ENCODE measurements at places on chromosomes 3 and 15. TPM values are rescaled to one million over a fixed set of nuclear protein-coding genes. Genes with fewer than 3 reads are reported as not detected.

- DNase-seq: no peak
Measured at GRCh38 chr3:192914848-192915247, 2.8 kb downstream of the MB21D2 start.

DNA sequence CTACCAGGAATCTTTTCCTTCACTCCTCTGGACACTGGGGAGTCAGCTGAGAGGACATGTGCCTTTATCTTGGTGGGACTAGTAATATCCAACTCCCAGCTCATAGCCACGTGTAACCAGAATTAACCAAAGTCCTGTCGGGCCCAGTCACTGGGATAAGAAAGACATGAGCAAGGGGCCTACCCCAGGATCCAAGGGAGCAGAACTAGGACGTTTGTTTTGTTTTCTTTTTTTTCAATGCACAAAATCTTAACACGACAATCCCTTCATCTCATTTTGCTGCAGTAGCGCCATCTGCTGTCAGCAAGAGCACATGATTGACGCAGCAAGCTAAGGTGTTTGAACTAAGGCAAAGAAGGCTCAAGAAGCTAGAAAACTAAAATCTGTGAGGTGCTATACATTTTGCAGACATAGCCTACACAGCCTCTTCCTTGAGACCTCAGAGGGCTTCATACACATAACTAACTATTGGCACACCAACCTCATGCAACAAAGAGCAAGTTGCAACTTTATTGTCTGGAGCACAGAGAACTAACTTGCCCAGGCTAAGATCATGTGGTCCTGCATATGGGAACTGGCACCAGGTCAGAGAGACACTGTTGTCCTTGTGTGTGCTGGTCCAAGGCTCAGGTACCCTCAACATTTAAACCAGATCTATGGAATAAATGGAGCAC, 43.6 kb downstream of the RLBP1 start:
- DNase-seq: peak; percentile 77

GRCh38 chr3:36652104-36652503, 112.2 kb downstream of the DCLK3 start:
- no peak for DNase-seq

DNA sequence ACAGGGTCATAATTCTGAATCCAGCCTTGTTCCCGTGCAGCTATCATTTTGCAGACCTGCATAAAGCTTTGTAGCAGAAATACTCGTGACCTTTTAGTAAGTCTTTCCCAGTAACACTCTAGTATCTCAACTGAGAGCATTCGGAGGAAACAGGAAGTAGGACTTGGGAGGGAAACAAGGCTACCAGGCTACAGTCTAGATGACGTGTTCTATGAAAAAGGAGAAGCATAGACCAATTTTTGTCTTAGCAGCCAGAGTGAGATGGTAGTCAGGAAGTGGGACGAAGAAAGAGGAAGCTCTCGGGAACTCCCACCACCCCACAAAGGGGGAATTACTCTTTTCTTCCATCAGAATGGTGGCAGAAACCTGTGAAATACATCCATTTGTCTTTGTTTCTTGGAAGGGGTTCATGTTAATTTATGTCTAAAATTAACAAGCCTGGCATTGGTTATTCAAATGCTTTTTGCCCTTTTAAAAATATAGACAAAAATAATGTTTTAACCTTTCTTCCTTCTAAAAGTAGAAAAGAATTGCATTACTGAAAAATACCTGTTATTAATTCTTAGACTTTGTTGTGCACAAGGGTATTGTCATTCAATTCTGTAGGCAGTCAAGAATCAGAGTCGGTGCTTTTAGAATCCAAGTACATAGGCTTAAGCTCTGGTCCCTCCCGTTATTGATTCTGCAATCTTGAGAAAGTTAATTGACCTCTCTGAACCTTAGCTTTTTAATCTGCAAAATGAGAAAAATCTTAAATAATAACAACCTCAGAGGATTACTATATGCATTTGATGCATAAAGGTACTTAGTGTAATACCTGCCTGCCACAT, 1.6 kb upstream of the SUCNR1 start:
- DNase-seq: no peak

GRCh38 chr3:180530276-180530675, 71.7 kb upstream of the TTC14 start:
- no peak for DNase-seq

DNA sequence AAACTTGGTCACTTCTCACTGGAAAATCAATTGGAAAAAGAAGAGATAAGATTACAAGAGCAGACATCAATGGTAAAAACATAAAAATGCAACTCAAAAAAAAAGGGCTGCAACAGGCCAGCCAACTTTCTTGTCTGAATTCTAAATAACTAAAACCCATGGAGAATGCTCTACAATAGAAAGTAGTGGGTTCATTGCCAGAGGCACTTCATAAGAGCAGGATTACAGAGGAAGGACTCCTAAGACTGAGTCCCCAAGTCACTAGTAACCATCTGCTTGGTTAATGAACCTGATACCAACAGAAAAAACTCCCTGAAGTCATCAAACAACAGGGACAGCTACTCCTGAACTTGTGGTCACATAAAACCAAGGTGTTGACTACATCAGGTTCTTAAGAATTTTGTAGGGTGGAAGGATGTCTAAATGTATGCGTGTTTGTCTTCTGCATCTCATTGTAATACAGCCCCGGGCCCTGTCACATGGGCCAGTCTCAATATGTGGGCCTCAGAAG, 148.6 kb downstream of the IMPG2 start:
- DNase-seq: no peak

DNA sequence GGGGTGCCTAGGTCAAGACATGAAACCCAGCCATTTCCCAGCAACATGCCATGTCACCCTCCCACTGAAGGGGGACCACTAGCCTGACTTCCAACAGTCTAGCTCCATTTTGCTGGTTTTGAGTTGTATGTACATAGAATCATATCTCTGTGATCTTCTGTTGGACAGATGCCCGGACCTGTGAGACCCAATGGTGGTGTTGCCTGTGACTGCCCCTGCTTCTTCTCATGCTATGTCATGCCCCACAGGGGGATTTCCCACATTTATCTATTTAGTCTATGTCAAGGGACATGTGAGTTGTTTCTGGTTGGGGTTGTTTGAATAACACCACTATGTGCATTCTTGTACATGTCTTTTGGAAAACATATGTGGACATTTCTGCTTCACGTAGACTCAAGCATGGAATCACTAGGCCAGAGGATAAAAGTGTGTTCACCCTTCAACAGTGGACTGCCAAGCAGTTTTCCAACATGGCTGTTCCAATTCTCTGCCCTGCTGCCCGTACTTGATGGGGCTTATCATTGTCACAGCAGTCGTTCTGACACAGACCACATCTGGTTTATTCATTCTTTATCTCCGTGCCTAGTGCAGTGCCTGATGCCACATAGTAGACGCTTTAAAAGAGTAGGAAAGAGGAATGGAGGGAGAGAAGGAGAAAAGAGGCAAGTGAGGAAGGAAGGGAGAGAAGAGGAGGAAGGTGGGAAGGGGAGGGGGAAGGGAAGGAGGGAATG, 114.4 kb downstream of the TPRA1 start:
- no peak for DNase-seq

DNA sequence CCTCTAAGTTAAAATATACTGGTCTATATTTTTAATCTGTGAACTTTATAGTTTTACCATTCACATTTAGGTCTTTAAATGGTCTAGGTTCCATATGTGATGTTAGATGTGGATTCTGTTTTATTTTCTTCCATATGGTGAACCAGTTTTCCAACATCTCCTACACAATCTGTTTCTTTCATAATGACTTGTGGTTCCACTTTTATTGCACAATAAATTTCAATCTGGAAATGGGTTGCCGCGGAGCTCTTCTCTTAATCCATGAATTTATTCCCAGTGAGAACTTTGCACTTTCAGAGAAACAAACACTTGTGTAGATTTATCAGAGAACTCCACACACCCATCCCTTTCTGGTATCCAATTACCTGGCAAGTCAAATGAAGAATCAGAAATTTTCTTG, 20.9 kb upstream of the SPPL2A start:
- DNase-seq: no peak

- DNase-seq: no peak
Measured at GRCh38 chr15:34038871-34039789, at the start of gene AVEN. Gene AVEN (minus strand): TSS chr15:34039204. CDS start chr15:34039046, 158 bp downstream.

DNA sequence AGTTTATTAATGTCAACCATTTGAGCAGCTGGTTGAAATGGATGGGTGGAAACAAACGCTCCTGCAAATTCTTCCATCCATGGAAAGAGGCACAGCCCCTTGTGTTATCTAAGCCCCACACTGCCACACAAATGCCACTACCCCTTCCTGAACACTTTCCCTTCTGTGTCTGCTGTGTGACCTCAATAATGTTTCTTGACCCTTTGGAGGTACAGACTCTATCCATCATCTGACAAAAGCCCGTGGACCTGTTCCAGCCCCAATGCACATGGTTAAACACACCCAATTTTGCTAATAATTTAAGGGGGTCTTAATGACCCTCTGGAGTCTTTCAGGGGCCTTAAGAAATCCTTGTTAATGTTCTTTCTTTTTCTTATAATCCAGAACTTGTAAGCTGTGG, 482.2 kb upstream of the CFAP20DC start:
- DNase-seq: no peak

GRCh38 chr15:71385026-71385425, 269.8 kb downstream of the THSD4 start:
- no peak for DNase-seq

The C3orf85 gene
- total RNA-seq: not detected

The GPR171 gene
- total RNA-seq: not detected

The TMEM43 gene
- total RNA-seq: 92.5 TPM

Measured in LHCN-M2 (cell line).